ENCODE measurements at places on chromosomes 2 and 18.

DNA sequence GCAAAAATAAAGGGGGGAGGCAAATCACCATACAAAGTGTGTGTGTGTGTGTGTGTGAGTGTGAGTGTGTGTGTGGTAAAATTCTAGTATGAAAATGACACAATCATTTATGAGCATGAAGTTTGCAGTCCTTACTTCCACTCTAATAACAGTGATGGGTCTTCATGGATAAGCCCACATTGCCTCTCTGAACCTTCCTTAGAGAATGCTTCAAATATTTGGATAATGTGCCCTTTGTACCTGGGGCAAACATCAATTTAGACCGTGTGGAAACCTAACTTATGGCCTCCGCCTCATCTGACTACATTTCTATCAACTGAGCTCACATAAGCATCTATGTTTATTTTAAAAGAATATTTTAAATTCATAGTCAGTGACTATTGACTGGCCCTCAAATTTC, 3.7 kb downstream of the SCN9A start:
- DNase-seq: no peak

DNA sequence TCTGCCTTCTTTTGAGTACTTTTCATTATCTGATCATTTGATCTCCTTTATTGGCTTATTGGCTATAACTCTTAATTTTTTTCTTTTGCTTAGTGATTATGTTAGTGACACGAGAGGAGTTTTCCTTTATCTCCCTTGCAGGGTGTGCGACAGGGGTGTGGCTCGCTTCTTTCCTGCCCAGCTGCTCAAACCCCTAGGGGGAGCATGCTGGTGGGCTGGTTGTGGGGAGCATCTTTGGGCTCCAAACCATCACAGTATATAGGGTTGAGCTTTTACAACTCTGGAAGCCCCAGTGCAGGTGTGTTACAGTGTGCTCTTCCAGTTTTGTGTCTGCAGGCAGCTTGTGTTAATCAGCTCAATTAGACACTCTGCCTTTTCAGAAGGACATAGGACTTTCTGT, 357.0 kb upstream of the TMEFF2 start:
- no peak for DNase-seq

DNA sequence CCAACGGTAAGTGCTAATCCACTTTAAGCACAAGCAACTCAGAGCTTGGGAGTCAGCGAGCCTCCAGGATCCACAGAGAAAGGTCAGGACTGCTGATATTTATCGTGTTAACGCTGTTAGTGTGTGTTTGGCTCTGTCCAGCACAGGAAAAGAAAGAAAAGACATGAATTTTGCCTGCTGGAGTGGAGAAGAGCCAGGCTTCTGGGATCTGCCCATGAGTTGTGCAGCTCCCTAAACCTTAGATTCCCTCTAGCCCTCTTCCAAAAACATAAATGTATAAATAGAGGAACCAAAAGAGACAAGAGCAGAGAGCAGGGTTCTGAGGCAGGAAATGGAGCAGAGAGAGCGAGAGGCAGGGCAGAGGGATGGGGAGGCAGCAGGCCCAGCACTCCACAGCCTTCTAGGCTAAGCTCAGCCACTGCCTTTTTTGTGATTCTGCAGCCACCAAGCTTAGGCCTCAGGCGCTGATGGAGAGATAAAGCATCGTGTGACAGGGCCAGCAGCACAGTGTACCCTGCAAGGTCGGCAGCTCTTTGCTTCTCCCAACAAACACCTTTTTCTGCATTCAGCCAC, 14.5 kb upstream of the MAT2A start:
- DNase-seq: no peak

DNA sequence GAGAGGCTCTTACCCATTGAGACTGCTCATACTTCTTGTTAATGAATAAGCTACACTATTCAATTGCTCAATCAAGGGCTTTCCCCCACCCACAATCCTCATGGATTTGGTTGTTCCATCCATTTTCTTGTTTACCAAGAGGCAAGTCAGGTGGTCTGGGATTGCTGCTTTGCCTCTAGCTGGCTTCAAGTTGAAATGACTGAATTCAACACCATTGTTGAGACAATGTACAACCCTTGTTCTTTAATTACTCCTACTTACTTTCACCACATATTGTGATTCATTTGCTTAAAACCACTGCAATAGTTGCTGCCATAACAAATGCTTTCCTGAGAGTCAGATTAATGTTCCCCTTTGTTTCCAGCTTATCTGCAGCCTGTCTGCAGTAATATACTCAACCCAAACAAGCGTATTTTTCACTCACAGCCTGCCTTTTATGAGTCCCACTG, 532.2 kb downstream of the RIT2 start:
- no peak for DNase-seq

- DNase-seq: no peak
Observed at GRCh38 chr2:47145466-47145865, 9.6 kb downstream of the STPG4 start.

- no peak for DNase-seq
Observed at GRCh38 chr2:178298785-178299212, 104.5 kb downstream of the OSBPL6 start.

DNA sequence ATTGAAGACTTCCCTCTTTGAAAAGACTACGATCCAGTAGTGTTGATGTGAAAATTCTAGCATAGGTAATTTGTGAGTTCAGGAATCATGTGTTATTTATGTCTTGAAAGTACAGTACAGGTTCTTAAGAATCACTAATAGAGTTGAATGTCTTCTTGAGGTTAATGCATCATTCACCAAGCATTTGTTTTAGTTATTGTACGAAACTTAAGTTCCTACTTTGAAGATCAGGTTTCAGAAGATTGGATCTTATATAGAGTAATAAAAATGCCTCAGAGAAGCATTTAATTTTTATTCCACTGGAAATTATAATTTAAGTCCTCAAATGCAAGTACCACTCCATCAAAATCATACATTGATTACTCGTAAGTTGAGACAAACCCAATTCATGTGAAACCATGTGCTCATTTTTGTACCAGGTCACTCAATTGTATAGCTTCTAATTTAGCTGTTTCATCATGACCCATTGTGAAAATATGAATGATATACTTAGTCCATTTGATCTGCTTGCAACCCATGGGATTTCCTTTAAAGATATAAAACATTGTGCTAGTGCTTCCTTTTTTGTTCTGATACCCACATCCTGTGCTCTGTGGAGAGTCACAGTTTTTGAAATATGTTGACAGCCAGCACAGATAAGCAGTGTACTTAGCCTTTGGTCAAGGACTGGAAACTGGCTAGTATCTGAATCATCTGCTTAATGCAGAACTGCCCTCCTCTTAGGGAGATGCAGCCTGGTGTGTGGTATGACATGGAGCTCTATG, 22.5 kb upstream of the RAB27B start:
- no peak for DNase-seq

GRCh38 chr2:116820986-116821385, 993.5 kb upstream of the DDX18 start:
- DNase-seq: no peak

DNA sequence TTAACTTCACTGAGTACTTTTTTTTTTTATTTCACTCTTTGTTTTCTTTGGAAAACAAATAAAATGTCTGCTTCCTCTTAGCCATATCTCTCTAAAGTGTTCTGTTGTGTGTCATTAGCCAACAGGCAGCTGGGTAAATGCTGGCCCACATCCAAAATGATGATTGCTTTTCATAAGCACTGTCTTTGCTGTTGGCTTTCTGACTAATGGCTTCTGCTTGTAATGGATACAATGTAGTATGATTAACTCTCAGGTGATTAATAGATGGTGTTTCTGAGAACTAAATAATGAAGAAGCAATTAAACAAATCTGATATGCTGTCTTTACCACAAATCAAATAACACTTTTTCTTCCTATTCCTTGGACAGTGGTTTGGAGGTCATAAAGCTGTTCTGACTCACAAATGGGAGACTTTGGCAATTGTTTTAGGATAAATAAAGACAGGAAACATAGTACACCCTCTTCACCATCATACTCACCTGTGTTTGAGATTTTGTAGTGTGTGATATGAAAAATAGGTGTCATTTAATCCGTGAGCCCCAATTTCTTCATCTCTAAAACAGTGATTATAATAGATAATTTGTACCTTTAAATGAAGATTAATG, 888.4 kb downstream of the TSN start:
- DNase-seq: no peak

DNA sequence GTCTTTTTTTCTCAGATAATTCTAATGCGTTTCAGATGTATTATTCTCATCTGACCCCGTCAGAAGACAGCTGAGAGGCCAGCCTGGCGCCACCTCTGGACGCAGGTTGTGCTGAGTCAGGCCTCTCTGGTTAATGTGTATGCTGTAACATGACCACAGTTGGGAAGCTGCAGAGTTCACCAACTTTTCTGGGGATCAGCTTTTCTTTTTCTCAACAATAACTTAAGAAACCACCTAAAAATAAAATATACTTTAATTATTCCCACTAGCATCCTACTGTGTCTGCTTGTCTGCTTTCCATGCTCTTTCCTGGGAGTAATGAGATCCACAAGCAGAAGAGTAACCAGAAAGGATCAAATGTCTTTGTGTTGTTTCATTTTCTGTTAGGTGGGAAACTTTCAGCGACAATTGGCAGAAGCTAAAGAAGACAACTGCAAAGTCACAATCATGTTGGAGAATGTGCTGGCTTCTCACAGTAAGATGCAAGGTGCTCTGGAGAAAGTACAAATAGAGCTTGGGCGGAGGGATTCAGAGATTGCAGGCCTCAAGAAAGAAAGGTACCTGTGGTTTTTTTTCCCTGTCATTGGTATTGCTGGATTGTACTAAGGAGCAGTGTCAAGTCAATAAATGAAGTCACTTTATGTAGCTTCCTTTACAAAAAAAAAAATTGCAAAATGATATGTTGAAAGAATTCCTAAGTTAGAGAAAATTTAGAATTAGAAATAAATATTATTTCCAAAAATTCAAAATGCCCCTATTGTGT, 79.8 kb downstream of the CCDC150 start:
- no peak for DNase-seq

- DNase-seq: no peak
Observed at GRCh38 chr2:134198006-134198634, 55.8 kb upstream of the MGAT5 start.

GRCh38 chr18:52468496-52468895, 128.5 kb downstream of the DCC start:
- DNase-seq: no peak
